ENCODE measurements at places on chromosomes 6 and 20.

GRCh38 chr6:159443417-159443920 is 249.6 kb downstream of the SOD2 start:
- no peak for DNase-seq

GRCh38 chr6:146028252-146028795 is 538 bp upstream of the GRM1 start:
- DNase-seq: peak; percentile 15

DNA sequence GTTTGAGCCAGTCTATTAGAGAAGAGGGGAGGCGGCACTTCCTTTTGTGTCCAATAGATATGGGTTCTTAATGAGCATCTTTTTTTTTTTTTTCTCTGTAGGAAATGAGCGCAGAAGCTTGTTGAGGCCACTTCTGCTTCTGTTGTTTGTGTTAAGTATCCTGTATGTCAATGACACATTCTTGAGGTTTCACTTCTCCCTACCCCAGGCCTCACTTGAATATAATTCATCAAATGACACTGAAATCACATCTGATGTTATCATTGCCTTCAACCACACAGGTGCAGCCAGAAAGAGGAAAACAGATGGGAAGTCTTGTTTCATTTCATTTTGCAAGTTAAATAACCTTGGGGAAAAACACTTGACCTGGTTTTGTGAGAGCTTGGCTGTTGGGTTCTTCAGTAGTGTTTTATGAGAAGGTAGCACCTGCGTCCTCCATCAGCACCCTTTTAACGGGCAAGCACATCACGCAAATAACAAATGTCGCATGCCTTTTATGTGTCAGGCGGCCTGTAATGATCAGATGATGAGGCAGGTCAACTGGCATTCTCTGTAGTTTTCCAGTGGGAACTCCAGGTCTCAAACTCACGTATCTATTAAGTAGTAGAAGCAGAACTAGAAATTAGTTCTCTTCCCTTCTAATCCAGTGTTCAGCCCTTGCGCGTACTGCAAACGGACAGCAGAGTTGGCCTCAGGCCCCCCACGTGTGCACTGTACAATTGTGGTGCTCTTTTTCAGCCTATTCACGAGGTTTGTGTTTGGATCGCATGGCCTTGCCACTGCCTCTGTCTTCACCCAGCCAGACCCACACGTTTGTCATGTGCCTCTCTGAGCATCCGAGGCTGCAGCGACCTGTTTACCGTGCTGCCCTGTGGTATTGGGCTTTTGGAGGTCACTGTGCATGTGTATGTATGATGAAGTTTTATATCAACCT is 23.5 kb downstream of the PLEKHG1 start:
- no peak for DNase-seq

DNA sequence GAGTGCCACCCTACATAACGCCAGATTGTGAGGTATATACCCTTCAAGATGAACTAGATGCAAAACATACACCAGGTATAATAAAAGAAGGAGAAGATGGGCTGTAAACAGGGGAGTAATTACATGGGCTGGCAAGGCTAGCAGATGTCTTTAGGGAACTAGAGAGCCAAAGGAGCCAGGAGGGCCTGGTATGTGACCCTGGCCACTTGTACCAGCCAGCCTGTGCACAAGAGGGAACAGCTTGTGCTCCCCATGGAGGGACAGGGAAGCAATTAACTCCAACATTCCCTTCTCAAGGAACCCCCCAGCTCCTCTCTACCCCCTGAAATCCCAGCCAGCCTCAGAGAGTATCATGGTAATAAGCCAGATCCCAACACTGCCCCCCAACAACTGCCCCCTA is 139.9 kb downstream of the HIVEP2 start:
- no peak for DNase-seq

DNA sequence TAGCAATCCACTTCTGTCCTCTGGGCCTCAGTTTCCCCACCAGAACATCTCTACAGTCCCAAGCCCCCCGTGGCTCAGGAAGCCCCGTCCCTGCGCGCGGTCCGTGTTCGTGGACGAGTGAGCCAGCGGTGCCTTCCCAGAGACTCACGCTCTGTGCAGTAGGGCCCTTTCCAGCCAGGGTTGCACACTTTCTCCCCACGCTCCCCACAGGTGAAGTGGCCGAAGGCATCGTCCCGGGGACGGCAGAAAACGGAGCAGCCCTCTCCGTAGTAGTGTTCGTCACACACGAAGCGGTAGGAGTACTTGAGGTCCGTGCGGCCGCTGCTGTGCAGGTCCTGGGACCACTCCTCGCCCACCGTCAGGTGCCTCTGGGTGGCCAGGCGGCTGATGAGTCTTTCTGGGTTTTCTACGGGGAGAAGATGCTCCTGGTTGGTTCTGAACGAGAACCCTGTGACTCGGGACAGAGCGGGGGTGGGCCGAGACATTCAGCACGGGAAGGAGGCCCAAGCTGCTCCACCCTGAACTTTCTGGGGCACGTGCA is 2.7 kb downstream of the DLL1 start:
- DNase-seq: no peak

- DNase-seq: no peak
Observed at GRCh38 chr6:107555449-107555848, 65.5 kb downstream of the SOBP start.

DNA sequence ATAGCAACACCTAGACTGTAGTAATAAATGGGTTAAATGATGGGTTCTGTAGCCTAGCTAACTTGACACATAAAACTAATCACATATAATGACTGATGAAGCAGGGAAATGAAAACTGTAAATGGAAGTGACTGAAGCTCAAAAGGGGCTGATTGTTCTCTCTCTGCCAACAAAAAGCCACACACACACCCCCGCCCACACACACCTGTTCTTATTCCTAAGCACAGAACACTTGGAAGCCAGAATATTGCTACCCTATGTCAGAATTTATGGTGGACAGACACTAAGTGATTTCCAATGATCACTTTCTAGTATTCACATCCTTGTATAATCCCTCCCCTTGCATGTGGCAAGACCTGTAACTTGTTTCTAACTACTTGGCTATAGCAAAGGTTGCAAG is 603.5 kb downstream of the UTRN start:
- no peak for DNase-seq

- no peak for DNase-seq
Observed at GRCh38 chr6:130116273-130116672, 97.9 kb downstream of the L3MBTL3 start.

DNA sequence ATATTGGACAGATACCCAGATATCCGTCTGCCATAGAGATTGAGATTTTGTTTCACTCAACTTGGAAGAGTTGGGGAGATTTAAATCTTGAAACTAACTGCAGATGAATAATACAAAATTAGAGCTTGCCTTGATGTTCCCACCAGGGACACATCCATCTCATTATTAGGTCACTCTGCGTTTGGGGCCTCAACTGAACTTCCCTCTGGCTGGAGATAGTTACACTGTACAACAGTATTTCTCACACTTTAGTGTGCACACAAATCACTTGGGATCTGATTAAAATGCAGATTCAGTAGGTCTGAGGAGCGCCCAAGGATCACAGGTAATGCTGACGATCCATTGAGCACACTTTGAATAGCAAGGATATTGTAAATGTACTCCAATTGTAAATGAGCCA is 35.0 kb upstream of the ADTRP start:
- no peak for DNase-seq

DNA sequence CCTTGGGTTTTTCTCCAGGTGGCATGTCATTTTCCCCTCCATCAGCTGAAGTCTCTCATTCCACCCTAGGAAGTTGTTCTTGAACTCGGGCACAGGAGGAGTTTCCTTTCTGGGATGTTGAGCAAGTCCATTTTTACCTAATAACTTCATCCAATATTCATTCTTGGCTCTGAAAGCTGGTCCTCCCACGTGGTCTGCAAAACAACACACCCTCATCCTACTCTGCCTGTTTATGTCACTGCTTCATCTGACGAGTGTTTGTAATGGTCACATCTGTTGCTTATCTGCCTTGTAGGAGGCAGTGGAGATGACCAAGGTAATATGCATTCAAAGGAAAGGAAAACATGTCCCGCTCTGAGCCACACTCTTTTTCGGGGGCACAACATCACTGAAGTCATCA is 41.7 kb upstream of the AIG1 start:
- DNase-seq: no peak

- DNase-seq: no peak
Observed at GRCh38 chr20:63411898-63412631, 50.9 kb upstream of the CHRNA4 start.

DNA sequence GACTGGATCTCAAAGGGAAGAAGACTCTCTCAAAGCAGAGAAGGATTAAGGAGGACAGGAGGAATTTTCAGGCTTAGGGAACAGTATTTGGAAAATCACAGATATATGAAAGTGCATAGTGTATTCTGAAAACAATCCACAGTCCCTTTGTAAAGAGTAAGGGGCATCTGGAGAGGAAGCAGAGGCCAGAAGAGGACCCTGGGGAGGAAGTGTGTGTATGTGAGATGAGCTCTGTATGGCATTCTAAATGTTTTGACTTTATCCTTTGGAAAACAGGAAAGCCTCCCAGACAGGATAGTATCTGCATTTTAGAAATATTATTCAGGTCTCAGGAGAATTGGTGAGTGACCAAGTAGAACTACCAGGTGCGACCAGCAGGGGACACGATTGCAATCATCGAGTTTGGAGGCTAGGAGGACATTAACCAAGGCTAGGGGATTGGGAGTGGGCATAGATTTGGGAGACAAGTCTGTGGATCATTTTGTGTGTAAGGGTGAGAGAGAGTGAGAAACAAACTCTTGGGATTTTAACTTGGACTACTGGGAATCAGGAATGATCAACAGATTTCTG is 38.3 kb upstream of the FAM184A start:
- DNase-seq: no peak

GRCh38 chr20:51732096-51732791 is 35.9 kb downstream of the ATP9A start:
- DNase-seq: peak; percentile 25

- DNase-seq: peak; percentile 36
Observed at GRCh38 chr6:124961777-124962638, at the start of gene RNF217. TSS of gene RNF217 (plus strand) at chr6:124962437. CDS start at chr6:124962545, 108 bp downstream.

GRCh38 chr20:32463642-32464400 is 105.7 kb downstream of the ASXL1 start:
- DNase-seq: peak; percentile 80

- no peak for DNase-seq
Observed at GRCh38 chr6:11386726-11387125, 150.8 kb upstream of the TMEM170B start.

DNA sequence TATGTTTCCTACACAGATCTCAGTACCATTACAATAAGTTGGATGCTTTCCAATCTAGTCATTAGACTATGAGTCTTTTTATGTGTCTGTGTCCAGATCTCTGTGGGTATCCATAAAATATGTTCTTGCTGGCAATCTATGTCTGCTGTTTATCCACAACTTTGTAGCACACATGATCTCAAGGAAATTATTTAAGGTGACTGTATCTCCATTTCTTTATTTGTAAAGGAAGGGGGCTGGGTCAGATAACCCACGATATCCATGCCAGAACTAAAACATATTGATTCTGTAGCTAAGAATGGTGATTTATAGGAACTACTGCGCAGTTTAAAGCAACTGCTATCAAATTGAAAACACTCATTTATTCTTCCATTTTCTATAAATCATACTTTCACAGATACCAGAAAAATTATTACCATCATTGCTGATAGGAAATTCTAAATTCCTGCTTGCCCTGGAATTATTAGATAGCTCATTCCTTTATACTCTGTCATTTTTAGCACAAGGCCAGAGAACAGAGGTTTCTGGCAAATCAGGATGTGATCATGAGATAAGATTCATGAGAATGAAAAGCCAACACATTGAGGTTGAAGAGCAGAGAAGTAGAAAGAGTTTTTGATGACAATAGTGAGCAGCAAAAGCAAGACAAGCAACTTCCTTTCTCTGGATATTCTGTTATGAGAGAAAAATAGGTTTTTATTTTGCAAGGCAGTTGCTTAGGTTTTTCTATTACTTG is 851.4 kb upstream of the CITED2 start:
- DNase-seq: no peak

DNA sequence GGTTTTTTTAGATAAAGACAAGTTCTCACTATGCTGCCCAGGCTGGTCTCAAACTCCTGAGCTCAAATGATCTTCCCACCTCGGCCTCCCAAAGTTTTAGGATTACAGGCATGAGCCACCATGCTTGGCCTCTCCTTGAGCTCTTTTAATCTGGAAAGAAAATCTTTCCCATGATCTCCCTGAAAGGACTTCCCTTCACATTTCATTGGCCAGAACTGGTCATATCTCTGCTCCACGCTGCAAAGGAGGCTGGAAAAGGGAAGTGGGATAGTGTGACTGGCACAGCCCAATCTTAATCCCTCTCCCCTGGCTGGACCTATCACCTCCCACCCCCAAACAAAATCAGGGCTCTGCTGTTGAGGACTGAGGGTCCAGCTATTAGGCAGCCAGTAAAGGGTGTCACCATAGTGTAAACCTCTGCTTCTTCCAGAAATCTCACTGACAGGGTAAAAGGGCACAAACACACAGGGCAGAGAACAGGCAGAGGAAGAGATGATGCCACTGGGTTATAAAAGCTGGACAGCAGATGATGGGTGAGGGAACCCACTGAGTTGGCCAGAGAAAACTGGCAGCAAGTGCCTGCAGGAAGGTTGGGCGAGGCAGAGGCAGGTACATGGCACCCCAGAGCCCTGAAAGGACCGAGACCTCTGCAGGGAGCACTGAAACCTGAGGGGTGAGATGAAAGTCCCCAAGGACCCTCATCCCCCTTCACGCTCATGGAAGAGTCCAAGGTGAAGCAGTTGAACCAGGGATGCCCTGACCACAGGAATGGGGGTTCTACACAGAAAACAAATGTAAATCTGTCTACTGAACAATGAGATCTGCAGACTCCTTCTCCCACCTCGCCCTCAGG is 83.1 kb upstream of the PTPN1 start:
- DNase-seq: no peak

GRCh38 chr6:20483887-20484497 is 50.3 kb upstream of the CDKAL1 start:
- no peak for DNase-seq

DNA sequence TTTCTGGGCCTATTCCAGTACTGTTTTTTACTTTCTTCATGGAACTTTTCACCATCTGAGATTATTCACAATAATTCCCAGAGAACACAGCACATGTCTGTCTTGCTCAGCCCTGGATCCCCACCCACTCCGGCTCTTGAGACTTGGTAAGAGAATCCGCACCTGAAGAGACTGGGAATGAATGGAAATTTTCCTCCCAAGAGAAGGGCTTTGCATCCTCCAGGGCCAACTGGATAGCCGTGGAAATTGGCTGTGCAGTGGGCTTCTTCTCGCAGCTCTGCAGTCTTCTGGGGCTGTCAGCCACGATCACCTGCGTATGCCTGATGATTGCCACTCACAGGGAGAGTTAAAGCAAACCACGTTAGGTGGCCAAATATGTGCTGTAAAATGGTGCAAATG is 159.1 kb downstream of the THBS2 start:
- no peak for DNase-seq

GRCh38 chr20:35952480-35953386 is 1.6 kb downstream of the SCAND1 start:
- DNase-seq: no peak

GRCh38 chr20:35627121-35627520 is 11.5 kb downstream of the SPAG4 start:
- no peak for DNase-seq
